T-helper 1 cell (primary cell): ENCODE measurements at places on chromosomes 5 and 9.

DNA sequence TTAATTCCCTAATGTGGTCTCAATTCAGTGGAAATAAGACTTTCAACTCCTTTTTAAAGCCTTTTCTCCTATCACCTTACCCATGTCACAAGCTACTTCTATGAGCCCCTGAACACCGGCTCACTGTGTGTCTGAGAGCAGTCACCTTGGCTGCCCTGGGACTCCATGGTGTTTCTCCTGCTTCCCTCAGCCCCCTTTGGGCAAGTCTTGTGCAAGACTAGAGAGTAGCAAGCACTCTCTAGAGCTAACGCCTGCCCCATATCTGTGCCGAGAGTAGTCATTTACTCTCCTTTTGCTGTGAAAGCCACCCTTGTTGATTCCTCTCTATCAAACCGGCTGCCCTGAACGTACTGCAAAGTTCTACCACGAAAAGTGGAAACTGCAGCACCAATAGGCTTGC is 77.9 kb upstream of the DAB2 start:
- no peak for DNase-seq

- DNase-seq, result no peak
These were observed 84.3 kb downstream of the MED27 start for GRCh38 chr9:131995382-131995781.

DNA sequence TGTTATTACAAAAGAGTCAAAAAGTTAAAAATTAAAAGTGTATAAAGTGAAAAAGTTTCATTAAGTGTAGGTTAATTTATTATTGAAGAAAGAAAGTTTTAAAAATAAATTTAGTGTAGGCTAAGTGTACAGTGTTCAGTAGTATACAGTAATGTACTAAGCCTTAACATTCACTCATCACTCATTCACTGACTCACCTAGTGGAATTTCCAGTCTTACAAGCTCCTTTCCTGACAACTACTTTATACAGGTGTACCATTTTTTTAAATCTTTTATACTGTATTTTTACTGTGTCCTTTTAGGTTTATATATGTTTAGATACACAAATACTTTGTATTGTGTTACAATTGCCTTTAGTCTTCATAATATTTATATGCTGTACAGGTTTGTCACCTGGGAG is 530.2 kb upstream of the FAM174A start:
- DNase-seq, result no peak

DNA sequence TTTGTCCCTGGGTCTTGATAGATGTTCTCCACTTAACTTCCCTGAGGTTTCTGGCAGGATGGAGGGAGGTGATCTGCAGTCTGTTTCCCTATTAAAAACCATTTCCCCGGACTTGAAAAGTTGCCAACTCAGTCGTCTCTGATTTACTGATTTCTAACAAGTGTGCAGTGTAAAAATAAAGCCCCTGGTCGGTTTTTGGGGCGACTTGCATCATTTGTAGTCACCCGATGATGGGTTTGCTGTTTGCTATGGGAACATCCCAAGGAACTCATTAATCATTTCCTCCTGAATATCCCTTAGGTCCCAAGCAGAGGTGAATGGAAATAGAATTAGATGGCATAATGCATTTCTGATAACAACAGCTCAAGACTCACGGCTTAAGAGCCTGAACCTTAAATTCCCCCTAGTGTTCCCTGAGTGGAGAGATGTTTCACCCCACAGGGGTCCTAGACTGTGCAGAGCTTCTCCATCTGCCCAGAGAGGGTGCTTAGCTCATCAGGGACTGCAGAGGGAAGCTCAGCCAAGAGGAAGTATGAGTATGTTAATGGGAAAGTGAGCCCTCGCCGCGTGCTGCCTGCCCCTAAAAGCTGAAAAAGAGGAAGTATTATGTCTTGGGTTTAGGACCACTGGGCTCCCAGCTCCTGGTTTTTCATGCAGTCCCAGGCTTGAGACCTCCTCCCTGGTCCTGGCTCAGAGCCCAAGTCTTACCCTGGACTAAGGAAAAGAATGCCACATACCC is 115.1 kb upstream of the DAP start:
- DNase-seq, result no peak

- DNase-seq, result no peak
These were observed 206.5 kb downstream of the ARL15 start for GRCh38 chr5:54103871-54104270.

GRCh38 chr9:34976992-34977391 is 12.6 kb upstream of the DNAJB5 start:
- no peak for DNase-seq

DNA sequence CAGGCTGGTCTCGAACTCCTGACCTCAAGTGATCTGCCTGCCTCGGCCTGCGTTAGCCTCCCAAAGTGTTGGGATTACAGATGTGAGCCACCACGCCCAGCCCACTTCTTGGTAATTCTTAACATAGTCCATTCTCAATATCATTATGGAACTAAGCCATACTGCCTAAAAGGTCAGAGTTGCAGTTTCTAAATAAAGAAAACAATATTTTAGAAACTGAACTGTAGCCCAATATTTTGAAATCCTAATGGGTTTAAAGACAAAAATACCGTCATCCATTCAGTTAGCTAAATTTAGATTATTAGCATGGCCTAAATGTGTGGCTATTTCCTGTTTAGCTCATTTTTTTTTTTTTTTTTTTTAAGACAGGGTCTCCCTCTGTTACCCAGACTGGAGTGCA is 99.5 kb downstream of the USP20 start:
- DNase-seq, result no peak
